NB4 (cell line): ENCODE measurements at places on chromosomes 3 and 15.

DNA sequence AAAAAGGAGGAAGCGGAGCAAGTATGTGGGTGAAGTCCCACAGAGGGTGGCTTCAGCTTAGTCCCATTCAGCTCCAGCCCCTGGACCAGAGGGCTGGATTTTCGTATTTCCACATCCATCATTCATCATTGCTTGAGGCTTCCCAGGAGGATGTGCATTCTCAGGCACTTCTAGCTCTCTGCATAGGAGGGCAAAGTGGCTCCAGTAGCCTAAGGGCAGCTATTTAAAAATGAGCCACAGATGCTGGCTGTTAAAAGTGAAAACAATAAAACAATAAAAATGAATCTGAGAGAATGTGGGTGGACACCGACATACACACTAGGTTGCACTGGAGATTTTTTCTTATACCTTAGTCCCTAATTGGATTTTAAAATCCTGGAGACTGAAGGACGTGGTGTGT is 629.2 kb upstream of the ZNF385D start:
- no peak for DNase-seq

DNA sequence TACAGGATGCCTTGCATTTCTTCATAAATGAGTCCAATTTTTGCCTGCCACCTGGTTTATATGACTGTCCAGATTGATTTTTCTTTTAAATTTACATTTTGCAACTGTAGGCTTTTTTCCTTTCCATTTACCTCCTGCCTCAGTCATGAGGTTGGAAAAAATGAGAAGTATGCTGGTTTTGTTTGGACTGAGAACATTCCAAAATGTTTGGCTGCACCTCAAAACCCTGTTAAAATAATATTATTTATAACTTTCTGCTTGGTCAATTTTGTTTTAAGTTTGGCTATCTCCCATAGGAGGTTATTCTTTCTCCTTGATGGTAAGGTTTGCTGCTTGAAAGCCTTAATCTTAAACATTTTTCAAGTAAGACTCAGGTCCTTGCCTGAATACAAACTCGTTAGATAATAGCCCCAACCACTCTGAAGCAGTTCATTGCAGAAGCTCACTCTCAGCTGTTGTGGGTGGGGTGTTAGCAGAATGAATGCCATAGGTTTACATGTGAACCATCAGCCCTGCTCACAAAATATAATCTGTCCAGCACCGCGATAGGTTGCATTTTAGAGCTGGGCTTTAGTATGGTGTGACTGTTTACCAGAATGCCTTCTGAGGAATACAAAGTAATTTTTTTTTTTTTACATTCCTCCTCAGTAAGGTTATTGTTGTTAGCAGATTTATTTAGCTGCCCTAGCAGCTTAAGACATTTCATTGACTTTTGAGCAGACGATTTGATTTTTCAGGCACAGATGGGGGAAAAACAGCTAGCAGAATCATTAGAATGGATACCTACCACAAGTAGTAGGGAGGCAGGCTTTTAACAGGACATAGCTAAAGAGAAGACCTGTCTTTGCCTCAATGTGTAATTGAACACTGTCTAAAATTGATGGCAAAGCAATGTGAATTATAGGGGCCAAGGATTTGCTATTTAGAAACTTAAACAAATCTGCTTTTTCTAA is 630.8 kb upstream of the KCNMB2 start:
- DNase-seq, result no peak

- no peak for DNase-seq
Observed at GRCh38 chr15:38706956-38707355, 142.3 kb upstream of the RASGRP1 start.

GRCh38 chr3:86867982-86868381 is 123.0 kb downstream of the VGLL3 start:
- DNase-seq, result no peak

GRCh38 chr3:27326202-27326601 is 43.0 kb downstream of the NEK10 start:
- no peak for DNase-seq

DNA sequence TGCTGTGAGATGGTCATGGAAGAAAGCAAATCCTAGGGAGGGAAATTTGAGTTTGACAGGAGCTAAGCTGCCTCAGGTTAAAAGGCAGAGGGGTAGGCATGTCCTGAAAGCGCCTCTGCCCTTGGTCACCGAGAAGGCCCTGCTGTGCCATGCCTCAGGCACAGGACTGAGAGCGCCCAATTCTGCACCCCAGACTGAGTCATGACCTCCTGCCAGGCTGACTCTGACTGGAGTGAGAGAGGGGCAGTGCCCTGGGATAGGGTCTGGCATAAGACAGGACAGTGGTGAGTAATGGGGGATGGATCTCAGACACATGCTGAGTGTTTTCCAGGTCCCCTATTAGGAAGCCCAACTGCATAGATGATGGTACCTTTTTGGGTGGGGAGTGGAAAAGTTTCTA is 44.4 kb downstream of the EPHB1 start:
- no peak for DNase-seq

- DNase-seq, result no peak
Observed at GRCh38 chr3:127039719-127040118, 56.8 kb downstream of the PLXNA1 start.

GRCh38 chr3:53491276-53491675 is 3.1 kb upstream of the CACNA1D start:
- no peak for DNase-seq

DNA sequence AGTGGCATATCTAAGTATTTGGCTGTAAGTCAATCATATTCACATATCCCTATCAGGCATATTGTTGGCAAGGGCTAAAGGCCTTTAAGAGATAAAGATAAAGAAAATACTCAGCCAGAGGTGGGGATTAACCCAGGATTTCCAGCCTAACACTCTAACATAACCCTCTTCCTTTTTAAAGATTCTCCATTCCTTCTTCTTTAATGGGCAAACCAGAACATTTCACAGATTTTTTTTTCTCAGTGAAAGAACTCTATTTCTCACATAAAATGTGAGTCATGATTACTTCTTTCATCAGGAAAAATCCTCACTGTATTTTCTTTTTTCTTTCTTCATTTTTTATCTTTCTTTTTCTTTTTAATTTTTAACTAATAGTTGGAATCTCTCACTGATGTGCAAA is 200.4 kb downstream of the NR1D2 start:
- DNase-seq, result no peak

- peak; percentile 48 for DNase-seq
Observed at GRCh38 chr3:66138336-66139313, 82.2 kb upstream of the SLC25A26 start.

- DNase-seq, result no peak
Observed at GRCh38 chr15:65863106-65863505, 6.2 kb upstream of the RAB11A start.

GRCh38 chr3:62379321-62379798 is 6.0 kb upstream of the FEZF2 start:
- no peak for DNase-seq

GRCh38 chr3:32181365-32181764 is 57.1 kb upstream of the CMTM8 start:
- no peak for DNase-seq

DNA sequence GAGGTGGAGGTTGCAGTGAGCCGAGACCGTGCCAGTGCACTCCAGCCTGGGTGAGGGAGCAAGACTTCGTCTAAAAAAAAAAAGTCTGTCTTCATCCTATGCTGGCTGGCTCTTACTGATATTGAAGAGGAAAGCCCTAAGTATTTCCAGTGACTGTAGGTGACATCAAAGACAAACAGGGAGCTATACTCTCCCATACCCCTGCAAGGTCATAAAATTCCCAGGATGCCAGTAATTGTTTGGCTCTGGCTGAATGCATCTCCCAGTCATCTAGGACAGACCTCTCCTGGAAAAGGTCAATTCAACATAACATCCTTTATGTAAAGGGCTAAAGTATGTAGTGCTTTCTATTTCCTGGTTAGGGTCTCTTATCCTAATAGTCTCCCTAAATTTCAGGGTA is 8.0 kb downstream of the ZBBX start:
- no peak for DNase-seq

DNA sequence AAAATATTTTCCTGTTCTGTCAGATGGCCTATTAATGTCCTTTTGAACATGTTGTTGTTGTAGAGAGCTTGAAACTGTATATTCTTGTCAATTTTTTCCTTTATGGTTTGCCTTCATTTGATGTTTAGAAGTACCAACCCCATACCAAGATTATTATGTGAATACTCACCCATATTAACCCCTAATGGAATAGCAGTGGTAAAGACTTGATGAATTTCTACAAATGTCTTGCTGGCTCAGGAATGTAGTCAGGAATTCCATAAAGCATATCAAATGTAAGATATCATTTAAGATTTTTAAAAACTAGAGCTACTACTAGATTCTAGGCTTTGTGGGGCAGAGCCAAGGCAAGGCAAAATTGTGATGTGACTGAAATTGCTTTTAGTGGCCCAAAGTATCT is 30.0 kb downstream of the MYO5A start:
- DNase-seq, result no peak
